ENCODE measurements at places on chromosomes 12 and 14.

- no peak for DNase-seq
Measured at GRCh38 chr12:120468821-120469449, 613 bp downstream of the SRSF9 start.

DNA sequence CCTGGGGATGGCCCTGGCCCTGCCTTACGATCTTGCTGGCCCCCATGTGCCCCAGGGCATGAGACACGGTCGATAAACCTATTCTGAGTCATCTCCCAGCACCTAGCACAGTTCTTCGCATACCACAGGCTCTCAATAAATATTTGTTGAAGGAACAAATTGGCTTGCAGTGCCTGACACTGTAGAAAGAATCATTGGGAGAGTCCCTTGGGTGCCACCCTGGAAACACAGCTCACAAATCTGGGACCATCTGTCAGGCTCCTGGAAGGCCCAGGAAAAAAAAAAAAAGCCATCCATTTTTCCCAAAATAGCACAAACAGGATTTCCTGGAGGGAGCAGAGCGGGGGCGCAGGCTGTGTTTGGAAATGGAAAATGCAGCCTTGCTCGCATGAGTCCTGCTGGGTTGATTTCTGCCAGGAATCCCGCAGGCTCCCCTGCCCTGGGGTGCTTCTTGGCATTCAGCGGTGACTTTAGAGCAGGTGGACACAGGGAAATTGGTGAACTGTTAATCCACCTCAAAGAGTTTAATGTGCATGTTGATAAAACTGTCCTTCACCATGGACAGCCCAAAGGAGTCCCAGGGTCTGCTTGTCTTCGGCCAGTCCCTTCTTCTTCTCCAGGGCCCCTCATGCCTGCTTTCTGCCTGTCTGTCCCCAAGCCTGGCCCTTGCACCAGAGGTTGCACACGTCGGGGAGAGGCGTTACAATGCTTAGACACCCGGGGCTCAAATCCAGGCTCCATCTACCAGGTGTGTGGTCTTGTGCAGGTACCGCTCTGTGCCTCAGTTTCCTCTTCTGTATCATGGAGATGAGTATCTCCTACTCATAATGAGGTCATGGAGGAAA is 106.1 kb upstream of the RFLNA start:
- DNase-seq: no peak

GRCh38 chr14:55238019-55238680 is 33.1 kb upstream of the FBXO34 start:
- DNase-seq: no peak

DNA sequence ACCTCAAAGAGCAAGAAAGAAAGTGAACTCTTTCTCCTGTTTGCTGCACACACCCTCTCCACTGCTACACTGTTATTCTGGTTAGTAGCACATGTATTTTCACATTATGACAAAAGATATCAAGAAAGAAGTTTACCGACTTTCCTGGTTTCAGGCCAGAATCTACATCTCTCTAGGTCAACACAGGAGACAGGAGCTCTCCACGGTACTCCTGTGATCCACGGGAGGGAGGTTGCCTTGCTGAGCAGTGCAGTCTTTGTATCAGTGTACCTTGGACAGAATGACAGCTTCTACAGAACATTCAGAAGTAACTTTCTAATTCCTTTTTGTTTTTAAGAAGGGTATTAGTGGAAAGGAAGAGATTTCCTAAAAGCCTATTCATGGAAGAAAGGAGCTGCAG is 805.6 kb downstream of the NRXN3 start:
- DNase-seq: no peak

DNA sequence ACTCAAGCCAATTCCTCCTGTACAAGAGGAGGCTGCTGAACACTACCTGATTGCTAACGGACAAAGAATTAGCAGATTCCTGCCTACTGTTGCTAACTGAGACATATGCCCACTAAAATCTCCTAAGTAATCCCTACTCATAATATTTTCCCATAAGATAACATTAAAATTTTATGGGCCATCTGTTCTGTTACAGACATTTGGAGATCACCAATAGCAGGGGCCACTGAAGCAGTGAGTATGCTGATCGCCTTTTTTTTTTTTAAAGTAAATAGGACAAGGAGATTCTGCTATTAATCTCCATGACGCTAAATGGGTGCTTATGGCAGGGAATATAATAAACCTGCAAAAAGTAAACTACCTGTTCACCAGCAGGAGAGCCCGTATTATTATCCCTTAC is 292.9 kb downstream of the MED13L start:
- no peak for DNase-seq

DNA sequence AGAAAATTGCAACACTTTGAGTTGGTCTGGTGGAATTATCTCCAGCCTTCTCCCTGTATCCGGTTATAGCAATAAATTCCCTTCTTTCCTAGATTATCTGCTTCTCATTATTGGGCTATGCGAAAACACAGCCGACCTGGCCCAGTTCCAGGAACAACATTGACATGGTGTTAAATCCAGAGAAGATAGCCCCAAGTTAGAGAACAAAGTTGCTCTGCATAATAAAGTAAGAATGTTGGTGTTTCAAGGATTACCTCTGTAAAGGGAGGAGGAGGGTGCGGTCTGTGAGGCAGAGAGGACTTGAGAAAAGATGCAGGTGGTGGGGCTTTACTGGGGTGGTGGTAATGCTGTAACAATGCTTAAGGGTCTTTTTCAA is 12.1 kb downstream of the TCL1A start:
- DNase-seq: no peak

GRCh38 chr14:64178814-64179213 is 115.4 kb downstream of the ESR2 start:
- DNase-seq: no peak

DNA sequence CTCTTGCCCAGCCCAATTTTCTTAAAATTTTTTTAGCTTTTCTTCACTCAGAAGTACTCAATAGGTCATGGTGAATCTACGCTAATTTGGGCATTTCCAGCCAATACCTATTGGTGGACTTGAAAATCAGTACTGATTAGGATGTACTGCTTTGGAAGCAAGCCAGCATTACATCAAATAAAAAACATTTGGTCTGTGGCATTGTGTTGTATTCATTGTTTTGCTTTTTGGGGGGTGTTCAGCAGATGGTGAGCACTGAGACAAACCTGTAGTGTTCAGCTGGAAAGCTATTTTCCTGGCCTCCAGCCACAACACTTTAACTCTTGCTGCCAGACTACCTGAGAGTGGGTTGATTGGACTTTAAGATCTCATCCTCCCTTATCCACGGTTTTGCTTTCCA is 4.0 kb downstream of the MAPKAPK5 start:
- no peak for DNase-seq

DNA sequence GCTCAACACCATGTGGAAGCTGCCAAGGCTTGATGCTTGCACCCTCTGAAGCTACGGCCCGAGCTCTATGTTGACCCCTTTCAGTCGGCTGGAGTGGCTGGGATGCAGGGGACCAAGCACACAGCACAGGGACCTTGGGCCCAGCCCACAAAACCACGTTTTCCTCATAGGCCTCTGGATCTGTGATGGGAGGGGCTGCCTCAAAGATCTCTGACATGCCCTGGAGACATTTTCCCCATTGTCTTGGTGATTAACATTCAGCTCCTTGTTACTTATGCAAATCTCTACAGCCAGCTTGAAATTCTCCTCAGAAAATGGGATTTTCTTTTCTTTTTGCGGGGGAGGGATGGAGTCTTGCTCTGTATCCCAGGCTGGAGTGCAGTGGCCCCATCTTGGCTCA is 46.3 kb downstream of the MON2 start:
- no peak for DNase-seq

DNA sequence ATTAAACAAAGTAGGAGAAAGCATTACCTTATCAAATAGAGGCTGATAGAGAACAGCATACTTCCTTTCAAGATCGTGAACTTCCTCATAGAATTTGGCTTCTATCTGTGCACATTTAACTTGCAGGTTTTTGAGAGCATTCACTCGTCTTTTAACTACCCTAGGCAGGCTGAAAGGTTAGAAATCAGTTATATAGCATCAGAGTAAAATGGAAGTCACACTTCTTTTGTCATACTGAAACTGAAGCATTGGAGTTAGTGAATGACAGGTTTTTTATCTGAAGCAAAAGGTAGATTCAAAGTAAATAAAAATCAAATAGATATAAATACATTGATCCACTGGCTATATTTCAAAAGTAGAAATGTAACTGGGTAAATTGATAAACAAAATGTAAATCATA is 24.4 kb downstream of the NAP1L1 start:
- no peak for DNase-seq

DNA sequence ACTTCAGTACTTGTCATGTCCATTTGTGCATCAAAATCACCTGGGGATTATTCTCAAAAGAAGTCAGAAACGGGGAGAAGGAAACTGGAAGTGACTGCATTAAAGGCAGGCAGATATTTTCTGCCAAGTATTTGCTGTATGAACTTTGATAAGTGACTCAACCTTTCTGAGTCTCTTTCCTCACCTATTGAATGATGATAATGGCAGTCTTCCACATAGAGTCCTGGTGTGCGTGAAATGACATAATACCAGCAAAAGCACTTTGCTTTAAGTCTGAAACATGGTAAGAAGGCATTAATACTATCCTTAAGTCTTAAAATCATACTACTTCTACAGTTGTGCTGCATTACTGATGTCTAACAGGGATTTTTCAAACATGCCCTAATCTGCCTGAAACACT is 278.5 kb downstream of the ADAMTS20 start:
- no peak for DNase-seq

- no peak for DNase-seq
Measured at GRCh38 chr12:22477894-22478287, 66.5 kb downstream of the C2CD5 start.

DNA sequence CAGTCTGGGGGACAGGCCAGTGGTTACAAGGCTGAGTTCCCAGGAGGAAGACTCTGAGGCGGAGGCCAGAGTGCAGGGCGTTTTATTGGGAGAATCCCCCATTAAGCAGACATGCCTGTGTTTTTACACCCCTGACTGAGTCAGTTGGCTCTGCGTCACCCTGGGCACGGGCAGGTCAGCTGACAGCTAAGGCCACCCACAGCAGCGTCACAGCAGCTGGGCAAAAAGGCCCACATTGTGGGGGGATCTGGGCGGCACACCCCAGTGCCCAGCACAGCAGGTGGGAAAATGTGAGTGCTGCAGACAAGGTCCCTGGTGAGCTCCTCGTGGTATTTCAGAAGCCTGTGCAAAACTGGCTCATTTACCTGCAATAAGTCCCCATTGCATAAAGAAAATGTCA is 184.7 kb downstream of the AACS start:
- no peak for DNase-seq

GRCh38 chr14:71610149-71610548 is 322.1 kb upstream of the RGS6 start:
- DNase-seq: no peak

- DNase-seq: no peak
Measured at GRCh38 chr14:90717916-90718315, 98.3 kb downstream of the TTC7B start.

DNA sequence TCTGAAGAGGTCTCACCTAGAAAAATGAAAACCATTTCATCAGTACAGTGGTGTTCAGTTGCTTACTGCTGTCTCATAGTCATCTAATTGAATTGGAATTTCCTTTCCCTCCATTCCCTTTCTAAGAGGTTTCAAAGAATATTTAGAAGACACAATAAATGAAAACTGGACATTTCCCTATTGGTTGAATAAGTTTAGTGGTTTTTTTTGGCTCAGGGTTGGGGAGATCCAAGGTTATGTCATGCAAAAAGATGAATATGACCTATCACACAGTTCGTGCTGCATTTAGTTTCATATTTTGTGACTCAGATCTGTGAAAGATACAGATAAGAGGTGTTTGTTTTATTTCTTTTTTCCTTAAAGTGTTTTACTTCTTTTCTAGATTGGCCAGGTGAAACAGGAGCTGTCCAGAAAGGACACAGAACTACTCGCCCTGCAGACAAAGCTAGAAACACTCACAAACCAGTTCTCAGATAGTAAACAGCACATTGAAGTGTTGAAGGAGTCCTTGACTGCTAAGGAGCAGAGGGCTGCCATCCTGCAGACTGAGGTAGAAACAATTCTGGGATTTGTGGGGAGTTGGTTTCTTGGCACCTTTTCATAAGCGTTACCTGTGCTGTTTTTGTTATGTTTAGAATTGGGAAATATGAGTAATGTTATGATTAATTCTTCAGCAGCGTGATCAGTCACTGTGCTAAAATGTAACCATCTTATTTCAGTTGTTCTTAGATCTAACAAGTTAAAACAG is 124.6 kb downstream of the ERC1 start:
- no peak for DNase-seq

DNA sequence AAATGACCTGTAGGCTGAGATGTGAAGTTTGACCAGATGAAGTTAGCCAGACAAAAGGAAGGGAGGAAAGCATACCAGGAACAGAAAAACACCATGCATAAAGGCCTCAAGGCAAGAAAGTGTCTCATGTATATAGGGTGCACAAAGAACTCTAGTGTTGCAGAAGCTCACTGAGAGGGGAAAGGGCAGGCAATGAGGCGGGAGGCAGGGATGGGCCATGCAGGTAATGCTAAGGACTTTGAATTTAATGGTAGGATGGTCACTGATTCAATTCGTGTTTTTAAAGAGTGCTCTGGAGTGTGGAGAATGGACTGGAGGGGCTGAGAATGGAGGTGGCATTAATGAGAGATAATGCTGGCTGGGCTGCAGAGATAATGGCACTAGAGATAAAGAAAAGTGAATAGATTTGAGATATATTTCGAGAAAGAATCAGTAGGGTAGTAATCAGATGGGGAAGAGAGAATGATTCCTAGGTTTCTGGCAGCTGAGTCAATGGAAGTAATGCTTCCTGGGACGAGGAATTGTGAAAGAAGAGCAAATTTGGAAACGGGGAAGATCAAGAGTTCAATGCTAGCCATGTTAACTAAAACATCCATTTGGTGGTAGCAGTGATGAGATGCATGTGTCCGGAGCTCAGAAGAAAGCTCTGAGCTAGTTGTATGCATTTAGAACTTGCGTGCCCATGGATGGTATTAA is 43.1 kb downstream of the LIMA1 start:
- no peak for DNase-seq

DNA sequence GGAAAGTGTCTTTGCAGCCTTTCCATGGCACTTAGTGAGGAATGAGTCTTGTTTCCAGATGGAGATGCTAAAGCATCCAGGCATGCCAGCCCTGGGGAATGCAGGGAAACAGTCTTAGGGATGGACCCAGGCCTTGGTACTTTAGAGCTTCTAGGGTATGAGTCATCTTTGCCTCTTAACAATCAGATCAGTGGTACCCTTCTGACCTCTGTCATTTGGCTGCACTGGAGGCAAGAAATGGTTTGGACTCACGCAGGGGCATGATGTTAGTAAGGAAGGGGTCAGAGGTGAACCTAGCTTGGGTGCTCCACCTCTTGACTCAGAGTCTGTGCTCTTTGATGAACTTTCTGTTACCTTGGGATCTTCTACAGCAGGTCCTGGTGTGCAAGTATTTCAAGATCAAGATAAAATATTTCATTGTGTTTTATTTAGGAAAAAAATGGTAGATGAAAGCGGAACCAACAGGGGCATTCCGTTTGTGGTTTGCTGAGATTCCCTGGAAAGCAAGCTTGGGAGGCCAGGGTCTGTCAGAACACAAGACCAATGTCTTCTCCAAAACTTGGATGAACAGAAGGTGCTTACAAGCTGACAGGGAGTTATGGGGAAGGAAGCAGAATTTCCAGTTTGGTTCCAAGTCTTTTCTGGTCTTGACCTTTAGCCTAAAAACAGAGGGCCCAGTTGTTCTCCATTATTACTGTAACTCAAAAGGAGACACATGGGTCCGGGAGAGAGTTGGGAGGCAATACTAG is 216.2 kb downstream of the ZFP36L1 start:
- no peak for DNase-seq
